GM18507 (cell line): ENCODE measurements at places on chromosomes 2 and 18.

- no peak for DNase-seq
Measured at GRCh38 chr2:46077522-46078107, 219.6 kb upstream of the EPAS1 start.

GRCh38 chr18:13025233-13025632 lies 34.1 kb downstream of the CEP192 start:
- no peak for DNase-seq

DNA sequence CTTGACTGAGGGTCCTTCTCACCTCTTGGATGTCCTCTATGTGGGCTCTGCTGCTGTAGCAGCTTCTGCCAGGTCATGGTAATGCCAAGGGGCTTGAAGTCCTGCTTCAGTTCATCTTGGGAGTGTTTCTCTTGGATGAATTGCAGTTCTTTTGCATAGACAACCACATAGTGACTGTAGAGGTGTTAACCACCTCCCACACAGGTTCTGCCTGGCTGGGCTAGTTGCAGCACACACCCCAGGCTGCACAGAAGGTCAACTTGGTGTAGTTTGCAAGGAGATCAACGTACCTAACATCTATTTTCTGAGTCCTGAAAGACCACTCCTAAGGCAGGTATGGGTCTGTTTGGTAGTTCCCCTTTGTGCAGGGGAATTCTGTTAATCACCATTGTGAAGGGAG lies 108.1 kb downstream of the ADCYAP1 start:
- no peak for DNase-seq

DNA sequence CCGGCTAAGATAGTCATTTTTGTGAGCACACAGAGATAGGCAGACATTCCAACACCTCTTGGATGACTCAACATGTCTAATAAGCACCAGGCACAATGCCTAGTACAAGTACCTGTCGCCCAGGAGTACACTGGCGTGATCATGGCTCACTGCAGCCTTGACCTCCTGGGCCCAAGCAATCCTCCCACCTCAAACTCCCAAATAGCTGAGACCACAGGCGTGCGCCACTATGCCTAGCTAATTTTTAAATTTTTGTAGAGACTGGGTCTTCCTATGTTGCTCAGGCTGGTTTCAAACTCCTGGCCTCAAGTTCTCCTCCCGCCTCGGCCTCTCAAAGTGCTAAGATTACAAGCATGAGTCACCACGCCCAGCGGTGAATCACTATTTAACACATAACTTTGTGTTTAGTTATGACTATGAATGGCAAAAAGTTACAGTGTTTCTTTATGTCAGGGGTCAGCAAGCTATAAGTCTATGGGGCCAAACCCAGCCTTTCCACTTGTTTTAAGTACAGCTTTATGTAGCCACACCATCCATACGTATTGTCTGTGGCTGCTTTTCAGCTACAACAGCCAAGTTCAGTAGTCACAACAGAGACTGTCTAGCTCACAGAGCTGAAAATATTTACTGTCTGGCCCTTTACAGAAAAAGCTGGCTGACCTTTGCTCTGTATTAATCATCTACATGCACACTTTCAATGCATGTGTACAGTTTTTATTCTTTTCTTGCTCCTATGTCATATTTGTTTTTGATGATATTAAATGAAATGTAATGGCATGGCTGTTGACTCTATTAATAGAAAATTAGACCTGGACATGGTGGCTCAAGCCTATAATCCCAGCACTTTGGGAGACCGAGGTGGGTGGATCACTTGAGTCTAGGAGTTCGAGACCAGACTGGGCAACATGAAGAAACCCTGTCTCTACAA lies 18.7 kb downstream of the ORC2 start:
- DNase-seq, result no peak

- DNase-seq, result peak; percentile 74
Measured at GRCh38 chr2:64454386-64455332, 697 bp downstream of the LGALSL start.
